Right renal cortex interstitium (tissue), 3 donors: ENCODE measurements at places on chromosomes 1 and 21. TPM values are rescaled to one million over a fixed set of nuclear protein-coding genes. Genes with fewer than 3 reads are reported as not detected.

DNA sequence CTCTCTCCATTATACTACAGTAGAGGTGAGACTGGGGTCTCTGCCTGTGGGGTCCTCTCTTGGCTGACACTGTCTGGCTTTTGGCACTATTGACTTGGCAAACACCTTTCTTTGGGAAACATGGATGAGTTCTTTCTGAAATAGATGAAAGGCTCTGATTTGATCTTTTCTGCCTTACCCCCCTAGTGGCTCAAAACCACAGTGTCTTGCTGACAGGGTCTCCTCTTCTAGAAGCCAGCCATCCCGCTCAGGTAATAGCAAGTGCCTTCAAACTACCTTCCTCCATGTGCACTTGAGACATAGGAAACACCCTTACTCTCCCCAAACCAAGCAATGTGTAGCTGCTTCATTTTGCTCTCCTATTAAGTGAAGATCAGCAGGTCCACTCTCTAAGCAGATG is 260.4 kb downstream of the BRINP2 start:
- DNase-seq: no peak

DNA sequence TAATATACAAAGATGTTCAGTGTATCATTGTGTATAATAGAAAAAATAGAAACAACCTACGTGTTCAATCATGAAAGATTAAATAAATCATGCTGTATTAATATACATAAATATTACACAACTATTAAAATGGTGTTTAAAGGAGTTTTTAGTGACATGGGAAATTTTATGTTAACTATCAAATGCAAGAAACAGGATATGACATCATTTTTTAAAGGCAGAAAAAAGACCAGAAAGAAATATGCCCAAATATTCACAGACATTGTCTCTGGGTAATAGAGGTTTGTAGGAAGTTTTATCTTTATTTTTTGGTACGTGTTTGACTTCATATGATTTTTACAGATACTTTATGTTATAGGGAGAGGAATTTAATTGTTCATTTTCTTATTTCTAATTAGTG is 34.0 kb downstream of the NPHS2 start:
- DNase-seq: no peak

The RHOU gene
- polyA plus RNA-seq: 17.0 TPM

- no peak for DNase-seq
These were observed 48.9 kb downstream of the HENMT1 start for GRCh38 chr1:108611984-108612383.

GRCh38 chr1:14495381-14495780 is 103.1 kb upstream of the KAZN start:
- no peak for DNase-seq

DNA sequence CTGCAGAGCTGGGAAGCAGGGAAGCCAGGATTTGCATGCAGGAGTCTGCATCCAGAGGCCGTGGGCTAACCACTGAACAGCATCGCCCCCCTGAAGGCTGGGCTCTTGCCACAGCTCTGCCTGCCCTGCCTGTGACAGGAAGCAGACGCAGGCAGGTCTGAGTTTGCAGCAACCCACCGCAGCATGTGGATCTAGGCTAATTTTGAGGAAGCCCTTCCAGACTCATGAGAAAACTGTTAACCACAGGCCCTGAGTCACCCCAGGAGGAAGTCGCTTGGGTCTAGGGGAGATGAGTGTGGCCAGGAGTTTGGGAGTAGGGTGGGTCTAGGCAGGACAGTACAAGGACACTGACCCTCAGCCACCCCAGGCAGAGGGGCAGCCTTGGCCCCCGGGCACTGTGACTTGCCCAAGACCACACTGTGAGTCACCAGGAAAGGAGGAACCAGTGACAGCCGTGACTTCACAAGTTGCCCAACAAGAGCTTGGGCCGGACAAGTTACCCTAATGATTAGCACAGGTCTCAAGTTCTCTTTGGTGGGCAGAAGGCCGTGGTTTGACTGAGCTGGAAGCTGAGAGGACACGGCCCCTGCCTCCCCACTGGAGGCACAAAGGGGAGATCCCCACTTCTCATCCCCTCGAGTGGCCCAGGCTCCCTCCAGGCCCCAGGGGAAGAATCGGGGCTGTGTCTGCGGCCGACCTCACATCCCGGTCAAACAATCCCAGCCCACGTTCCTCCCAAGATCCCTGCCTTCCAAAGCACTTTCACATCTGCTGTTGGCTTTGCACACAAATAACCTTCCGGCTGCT is 826 bp downstream of the LAPTM5 start:
- DNase-seq: no peak

DNA sequence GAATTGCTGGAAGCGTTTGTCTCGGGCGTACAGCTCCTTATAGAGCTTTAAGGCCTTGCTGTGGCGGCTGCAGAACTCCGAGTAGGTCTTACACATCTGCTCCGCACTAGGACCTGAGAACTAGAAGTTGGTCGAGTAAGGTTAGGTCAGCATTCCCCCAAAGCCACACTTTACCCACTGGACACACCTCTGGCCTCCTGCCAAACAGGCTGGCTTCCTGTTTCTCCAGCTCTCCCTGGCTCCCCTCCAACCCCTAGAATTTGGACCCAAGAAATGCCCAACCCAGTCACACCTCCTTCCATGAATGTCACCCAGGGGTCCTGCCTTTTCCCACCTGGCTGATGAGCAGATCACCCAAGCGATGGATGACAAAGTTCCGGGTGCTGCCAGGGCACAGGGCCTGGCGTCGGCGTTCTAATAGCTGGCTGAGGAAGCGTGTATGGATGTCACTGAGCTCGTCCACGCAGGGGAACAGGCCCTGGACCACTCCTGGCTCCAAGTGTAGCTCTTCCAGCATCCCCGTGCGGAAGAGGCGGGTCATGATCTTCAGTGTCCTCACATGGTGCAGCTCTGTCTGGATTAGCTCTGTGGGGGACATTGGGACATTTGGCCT is 15.6 kb downstream of the ARHGEF2 start:
- no peak for DNase-seq

GRCh38 chr1:192952646-192953045 is 106.5 kb downstream of the UCHL5 start:
- no peak for DNase-seq

- no peak for DNase-seq
These were observed 26.5 kb downstream of the CD34 start for GRCh38 chr1:207884266-207885029.

The TBX19 gene
- 2.1 TPM for polyA plus RNA-seq

DNA sequence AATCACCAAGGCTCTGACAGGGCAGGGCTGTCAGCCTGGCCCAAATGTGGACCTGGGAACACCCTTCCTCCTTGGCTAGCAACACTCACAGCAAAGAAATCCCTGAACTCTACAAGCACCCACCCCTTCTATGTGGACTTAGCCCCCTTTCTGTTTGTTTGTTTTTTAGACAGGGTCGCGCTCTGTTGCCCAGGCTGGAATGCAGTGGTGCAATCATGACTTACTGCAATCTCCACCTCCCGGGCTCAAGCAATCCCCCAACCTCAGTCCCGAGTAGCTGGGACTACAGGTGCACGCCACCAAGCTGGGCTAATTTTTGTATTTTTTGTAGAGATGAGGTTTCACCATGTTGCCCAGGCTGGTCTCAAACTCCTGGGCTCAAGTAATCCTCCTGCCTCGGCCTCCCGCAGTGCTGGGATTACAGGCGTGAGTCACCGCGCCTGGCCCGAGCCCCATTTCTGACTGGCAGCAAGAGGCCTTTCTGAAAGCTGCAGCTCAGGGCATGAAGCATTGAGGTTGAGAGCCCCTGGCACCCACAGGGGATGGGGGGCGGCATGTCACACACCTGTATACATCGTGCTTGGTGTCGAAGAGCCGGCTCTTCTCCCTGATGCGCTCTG is 16.2 kb downstream of the RIPK4 start:
- no peak for DNase-seq

The KDF1 gene
- polyA plus RNA-seq: 8.6 TPM

DNA sequence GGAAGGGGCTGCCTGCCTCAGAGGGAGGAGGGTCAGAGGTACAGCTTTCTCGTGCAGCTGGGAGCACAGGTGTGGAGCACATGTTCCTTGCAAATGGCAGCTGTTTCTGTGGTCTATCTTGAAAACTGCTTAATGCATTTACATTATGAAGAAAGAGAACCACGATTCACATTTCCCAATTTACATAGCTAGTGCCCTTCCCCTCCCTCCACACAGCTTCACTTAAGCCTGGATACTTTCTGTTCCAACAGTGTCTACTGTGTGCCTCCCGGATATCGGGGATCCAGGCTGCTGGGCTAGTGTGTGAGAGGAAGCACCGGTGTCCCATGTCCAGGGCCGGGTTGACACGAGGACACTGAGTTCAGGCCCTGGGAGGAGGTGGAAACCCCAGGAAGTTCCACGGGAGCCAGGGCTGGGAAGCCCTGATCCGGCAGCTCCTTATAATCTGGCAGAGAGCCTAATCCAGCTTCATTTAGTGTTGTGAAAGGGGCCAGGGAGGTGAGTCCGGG is 31.6 kb downstream of the TMCC2 start:
- no peak for DNase-seq

DNA sequence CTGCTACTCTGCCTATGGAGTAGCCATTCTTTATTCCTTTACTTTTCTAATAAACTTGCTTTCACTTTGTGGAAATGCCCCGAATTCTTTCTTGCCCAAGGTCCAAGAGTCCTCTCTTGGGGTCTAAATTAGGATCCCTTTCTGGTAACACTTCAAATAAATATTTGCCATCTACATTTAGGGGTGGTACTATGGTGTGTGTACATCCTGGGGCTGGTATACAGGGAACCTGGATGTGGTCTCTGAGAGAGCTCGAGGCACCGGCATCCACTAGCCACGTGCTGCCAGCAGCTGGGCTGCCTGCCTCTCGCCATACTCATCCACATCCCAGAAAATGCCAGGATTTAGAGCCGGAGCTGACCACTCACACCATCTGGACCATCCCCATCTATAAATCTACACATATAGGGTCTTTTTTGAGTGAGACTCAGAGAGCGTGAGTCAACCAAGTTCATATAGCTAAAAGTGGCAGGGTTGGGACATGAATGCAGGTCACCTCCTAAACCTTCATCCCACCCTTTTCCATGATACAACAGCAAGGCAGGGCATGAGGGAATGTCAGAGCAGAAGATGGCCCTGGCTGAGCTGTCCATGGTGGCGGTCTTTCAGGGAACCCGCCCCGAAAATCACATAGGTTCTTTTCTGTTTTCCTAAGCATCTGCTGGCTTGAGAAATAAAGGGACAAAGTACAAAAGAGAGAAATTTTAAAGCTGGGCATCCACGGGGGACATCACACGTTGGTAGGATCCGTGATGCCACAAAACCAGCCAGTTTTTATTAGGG is 76.6 kb upstream of the F3 start:
- DNase-seq: no peak

- no peak for DNase-seq
These were observed 161.4 kb downstream of the MAGI3 start for GRCh38 chr1:113551728-113552127.

DNA sequence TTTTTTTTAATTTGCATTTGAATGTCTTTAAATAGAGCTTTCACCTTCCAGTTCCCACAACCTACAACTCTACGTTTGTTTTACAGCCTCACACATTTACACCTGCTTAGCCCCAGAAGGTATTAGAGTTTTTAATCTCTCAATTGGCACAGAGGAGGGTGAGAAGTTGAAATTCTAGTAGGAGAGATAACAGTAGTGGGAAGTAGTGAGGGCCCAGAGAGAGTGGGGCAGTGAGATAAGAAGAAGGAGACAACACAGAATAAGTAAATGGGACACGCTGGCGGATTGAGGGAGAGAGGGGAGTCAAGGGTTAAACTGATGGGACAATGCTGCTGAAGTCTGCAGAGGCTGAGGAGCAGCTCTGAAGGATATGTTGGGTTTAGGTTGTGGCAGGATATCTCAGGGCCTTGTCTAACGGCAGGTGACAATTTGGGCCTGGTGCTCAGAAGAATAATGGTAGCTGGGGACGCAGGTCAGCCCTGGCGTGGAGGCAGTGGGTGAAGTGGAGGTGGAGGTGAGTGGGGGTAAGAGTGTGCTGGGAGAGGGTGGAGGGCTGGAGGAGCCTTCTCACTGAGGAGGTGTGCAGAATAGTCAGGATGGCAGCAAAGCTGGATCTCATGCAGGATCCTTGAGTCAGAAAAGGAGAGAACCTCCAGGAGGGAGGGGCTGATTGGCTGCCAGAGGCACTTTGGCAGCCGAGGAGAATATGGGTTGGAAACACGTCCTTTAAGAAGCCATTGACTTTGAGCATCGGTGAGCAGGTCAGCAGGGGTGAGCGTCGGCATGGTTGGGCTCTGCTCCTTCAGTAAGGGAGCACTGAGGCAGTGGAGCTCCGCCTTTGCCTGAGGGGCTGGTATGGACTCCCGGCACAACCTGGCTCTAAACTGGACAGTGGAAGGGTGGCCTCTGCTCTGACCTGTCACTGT is 72.9 kb downstream of the SYT6 start:
- DNase-seq: no peak

The EFNA3 gene
- 4.8 TPM for polyA plus RNA-seq

DNA sequence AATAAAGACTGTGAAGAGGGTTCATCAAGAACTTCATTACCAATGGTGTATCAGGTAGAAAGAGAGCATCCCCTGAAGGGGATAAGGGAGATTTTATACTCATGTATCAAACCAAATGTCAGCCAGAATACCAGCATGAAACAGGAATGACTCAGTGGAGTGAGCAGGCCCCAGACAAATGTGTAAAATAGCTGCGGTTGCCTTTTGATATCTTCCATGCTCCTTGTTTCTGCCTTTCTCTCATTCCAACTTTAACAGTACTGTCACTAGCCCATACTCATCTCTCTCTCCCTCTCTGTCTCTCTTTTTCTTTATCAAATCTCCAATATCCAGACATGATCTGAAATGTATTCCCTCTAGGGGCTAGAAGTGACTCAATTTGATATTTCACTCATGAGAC is 47.8 kb downstream of the GPR88 start:
- no peak for DNase-seq

The FAM163A gene
- 0.85 TPM for polyA plus RNA-seq

GRCh38 chr1:86062453-86062852 is 94.1 kb downstream of the COL24A1 start:
- DNase-seq: no peak

The RGS4 gene
- polyA plus RNA-seq: 10.1 TPM

- DNase-seq: no peak
These were observed 20.0 kb downstream of the PHLDA3 start for GRCh38 chr1:201448990-201449389.

The BARHL2 gene
- polyA plus RNA-seq: not detected

DNA sequence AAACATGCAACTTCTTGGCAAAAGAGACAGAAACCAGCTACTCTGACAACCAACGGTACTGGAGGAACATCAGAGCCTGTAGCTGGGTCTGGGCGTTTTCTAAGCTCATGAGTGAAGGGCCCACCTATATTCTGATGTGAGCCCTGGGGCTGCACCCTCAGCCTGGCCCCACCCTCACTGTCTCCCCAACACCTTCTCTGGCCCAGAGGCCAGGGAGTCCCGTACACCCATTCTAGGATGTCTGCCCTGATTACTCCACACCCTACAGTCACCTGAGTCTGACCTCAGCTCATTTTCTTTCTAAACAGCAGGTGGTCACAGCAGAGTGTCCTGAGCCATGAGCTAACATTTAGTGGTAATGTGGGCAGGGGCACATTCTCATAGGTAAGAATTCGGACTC is 439.2 kb downstream of the MATN1 start:
- no peak for DNase-seq

GRCh38 chr1:184640505-184640904 is 114.2 kb downstream of the EDEM3 start:
- no peak for DNase-seq

The DFFB gene
- polyA plus RNA-seq: 6.4 TPM

- DNase-seq: no peak
These were observed 6.2 kb upstream of the ZNF281 start for GRCh38 chr1:200415789-200416593.

GRCh38 chr1:185603158-185603557 is 131.0 kb upstream of the HMCN1 start:
- no peak for DNase-seq

The GPR25 gene
- polyA plus RNA-seq: not detected

The OTUD7B gene
- 18.6 TPM for polyA plus RNA-seq
